Effector CD4-positive, alpha-beta T cell (primary cell): ENCODE measurements at places on chromosomes 2 and 18.
A peak's percentile ranks its signal among the peaks of the same experiment; 100 is the strongest.

DNA sequence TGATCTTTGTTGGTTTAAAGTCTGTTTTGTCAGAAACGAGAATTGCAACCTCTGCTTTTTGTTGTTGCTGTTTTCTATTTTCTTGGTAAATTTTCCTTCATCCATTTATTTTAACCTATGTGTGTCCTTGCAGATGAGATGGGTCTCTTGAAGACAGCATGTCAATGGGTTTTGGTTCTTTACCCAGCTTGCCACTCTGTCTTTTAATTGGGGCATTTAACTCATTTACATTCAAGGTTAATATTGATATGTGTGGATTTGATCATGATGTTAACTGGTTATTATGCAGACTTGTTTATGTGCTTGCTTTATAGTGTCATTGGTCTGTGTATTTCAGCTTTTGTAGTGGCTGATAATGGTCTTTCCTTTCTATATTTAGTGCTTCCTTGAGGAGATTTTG lies 327.9 kb upstream of the SYT4 start:
- no peak for DNase-seq

- no peak for DNase-seq
These were observed 438.8 kb downstream of the SPAG16 start for GRCh38 chr2:213723041-213723560.

DNA sequence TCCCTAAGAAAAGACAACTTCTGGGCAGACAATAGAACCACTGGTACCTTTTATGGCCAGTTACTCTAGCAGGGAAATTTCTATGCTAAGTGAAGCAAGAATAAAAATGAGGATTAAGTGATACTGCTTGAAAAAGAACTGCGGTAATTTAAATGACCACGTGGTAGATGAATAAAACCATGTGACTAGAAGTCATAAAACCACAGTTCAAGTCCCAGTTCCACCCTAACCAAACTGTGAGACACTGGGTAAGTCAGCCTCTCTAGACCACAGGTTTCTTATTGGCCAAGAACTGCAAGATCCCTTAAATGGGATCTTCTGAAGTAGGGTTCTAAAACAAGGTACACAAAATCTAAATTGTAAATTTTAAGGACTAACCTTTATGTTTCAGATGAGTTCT lies 12.7 kb downstream of the TMEM237 start:
- DNase-seq, result no peak

GRCh38 chr2:110780461-110780860 lies 48.1 kb downstream of the ACOXL start:
- no peak for DNase-seq

GRCh38 chr18:73645160-73645715 lies 502.4 kb downstream of the FBXO15 start:
- DNase-seq, result no peak

DNA sequence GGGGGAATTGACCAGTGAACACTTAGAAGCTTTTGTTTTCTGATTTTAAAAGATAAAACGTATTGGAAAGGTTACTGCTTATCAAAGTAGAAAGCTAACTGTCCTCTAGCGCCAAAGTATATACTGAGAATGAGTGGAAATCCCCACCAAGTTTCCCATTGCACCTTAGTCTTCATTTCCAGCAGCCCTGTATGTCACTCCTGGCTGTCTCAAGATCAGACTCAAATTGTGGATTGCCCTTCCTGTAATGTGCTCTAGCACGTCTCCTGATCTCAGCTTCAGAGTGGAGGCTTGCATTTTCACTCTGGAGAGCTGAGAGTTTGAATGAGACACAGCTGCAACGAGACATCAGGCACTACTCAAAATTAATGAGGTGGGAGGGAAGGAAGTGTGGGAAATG lies 26.6 kb downstream of the MFF start:
- no peak for DNase-seq

DNA sequence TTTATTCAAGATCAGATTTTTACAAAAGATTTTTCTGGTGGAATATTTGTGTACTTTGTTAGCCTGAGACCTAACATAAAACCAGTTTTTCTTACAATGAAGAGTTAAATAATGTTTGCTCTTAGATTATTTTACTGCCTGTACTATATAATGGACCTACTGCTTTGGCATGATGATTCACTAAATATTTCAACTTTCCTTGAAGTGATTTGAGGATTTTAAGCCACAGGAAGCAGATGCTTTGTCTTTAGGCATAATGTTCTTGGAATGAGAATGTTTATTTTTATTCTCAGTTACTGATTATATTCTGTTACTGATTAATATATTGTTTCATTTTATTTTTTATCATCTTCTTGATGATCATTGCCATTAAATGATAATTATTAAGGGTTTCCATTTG lies 175.3 kb upstream of the LRP1B start:
- DNase-seq, result no peak

DNA sequence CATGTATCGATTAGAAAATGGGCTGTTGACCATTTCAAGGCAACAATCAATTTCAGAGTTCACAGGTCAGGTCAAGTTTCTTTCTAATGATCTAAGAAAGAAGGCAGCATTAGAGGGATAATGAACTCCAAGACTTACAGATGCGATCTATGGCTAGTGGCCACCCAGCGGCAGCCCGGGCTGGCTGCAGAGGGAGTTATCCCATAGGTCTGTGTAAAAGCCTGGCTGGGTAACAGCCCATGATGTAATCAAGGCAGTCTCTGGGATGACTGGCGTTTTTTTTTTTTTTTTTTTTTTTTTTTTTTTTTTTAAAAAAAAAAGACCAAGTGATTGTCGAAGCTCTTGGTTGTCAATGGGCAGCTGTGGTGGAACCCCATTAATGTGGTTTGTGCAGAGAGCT lies 171.1 kb upstream of the SKOR2 start:
- no peak for DNase-seq

GRCh38 chr2:106094131-106094841 lies 99.8 kb downstream of the UXS1 start:
- peak; percentile 70 for DNase-seq

DNA sequence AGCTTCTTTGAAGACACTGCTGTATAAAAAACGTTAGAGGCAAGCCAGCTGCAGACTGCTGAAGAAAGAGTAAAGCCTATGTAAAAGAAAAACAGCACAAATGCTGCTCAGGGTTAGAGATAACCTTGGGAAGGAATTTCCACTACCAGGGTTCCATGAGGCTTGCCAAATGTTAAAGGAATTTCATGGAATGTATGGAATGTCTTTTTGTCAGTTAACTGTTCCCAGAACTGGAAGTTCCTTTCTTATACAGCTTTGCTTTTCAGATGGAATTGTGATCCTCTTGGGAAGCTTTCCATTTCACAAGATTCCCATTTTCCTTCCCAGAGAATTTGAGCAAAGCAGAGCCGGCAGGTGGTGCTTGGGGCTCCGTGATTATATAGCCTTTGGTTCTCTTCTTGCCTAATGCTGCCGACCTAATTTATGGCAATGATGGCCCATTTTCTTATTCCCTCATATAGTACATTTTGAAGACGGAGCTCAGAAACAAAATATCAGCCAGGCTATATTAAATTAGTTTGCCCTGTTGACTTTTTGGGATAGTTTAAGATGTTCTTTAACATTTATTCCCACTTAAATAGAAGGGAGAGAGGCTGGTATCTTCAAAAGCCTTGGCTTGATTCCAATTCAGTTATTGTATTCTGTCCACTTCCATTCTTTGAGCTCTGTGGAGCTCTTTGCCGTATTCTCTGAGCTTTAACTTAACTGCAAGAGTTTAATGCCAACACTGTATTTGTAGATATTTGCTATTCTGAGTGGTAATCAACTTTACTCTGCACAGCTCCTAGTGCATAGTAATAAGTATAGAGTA lies 162.3 kb downstream of the PHLPP1 start:
- no peak for DNase-seq

- no peak for DNase-seq
These were observed at the start of gene PROKR1 for GRCh38 chr2:68643011-68643873. Gene PROKR1, plus strand, starts transcription at chr2:68643579. Its CDS starts 2,243 bp downstream, at chr2:68645822.

DNA sequence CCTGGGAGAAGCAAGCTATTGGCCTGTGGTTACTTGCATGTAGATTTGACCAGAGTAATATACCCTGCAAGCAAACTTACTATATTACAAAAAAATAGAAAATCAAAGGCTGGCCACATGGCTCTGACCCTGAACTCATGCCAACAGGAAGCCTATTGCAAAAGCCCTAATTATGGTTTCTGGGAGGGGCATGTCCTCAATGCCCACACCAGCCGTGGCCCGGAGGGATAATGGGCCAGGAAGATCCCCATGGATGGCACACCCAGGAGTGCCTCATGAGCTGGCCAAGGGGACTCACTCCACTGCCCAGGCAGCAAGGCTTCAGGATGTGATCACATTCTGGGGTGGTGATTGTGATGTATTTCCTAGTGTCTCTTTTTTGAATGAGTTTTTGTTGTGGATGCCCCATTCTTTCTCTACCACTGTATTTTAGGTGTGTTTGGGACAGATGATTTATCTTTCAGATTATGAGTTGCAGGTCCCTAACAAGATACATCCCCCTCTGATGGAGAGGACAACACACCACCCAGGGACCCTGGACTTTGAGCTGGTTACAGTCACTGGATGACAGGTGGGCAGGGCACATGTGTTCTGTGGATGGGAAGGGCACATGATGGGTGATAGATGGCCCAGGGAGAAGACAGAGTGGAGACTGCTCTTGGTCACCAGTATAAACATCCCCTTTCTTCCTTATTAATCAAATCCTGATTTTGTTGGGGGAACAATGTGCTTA lies 18.7 kb upstream of the TFCP2L1 start:
- no peak for DNase-seq

GRCh38 chr18:68041327-68041726 lies 524.8 kb upstream of the DSEL start:
- no peak for DNase-seq

- no peak for DNase-seq
These were observed 16.3 kb downstream of the SLC3A1 start for GRCh38 chr2:44291281-44292248.

DNA sequence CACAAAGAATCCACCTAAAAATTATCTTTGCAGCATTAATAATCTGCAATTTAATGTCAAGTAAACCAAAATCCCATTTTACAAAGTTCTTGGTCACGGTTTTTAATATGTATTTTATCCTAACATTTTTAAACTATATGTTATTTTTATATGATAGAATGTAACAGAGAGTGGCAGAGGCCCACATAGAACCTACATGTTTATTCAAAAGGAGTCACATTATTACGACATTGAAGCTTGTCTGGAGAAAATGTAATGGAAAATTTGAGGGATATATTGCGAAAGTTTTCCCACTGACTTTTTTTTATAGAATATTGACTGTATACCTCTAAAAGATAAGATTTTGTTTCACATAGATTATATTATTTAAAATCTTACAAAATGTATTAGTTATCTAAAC lies 89.7 kb upstream of the COL3A1 start:
- DNase-seq, result no peak

- no peak for DNase-seq
These were observed 452.4 kb downstream of the ZEB2 start for GRCh38 chr2:144067506-144067905.

DNA sequence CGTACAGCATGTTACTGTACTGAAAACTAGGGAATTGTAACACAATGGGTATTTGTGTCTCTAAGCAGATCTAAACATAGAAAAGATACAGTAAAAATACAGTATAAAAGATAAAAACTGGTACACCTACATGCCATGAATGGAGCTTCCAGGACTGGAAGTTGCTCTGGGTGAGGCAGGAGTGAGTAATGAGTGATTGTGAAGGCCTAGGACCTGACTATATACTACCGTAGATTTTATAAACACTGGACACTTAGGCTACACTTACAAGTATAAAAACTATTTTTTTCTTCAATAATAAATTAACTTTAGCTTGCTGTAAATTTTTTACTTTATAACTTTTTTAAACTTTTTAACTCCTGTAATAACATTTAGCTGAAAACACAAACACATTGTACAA lies 324.4 kb upstream of the TNP1 start:
- no peak for DNase-seq

GRCh38 chr2:74232426-74232825 lies 34.0 kb downstream of the MTHFD2 start:
- no peak for DNase-seq

GRCh38 chr2:234797566-234798250 lies 154.1 kb upstream of the SH3BP4 start:
- DNase-seq, result no peak

DNA sequence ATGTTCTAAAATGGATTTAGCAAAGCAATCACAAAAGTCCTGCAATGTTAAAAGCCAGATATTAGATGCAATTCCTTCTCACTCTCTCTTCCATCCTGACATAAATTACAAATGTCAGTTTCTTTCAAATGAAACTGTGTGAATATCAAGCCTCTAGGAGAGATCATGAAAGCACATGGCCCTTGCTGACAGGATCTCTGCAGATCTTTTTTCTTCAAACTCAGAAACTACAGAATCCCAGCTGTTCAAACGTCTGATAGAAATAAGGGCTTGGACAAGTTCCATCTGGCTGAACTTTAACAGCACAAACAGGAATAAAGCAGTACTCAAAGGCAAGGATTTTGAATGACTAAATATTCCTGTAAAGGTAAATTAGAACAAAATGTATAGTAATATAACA lies 47.6 kb downstream of the PDE1A start:
- no peak for DNase-seq

DNA sequence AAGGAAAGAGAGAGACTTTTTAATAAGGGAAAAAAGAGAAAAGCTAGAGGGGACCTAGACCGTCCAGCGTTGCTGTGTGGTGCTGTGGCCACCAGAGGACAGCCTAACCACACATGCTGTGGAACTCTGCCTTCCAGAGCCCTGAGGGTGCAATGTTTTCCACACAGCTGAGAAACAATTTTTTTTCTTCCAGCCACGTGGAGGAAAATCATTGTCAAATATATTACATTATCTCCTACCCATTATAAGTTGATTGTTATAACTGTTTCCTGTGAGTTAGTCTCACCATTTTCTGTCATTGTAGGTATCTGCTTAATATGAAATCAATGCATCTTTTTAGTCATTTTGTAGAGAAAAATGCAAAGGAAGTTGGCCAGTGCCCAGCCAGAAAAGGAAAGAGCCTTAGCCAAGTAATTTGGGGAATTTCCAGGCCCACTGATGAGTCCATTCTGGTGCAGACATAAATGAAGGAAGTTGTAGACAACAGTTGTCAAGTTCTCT lies 5.9 kb upstream of the MRPL19 start:
- DNase-seq, result peak; percentile 21

DNA sequence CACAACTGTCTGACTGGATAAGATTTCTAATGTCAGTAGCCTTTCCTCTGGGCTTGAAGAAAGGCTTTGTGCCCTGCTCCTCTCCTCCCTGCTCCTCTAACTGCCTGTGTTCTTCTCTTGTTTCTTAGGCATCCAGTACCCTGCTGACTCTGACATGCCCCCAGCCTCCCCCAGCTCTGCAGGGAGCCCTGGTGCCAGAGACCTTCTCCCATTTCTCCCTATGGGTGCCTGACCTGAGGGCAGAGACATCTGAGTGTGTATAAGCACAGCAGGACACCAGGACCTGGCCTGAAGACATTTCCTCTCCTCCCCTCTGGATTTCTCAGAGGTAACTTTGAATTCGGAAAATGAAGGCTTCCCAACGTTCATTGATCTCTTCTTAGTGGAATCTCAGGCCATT lies 23.6 kb downstream of the RNF144A start:
- DNase-seq, result no peak

GRCh38 chr2:120934574-120935338 lies 199.1 kb downstream of the GLI2 start:
- DNase-seq, result no peak

- DNase-seq, result peak; percentile 59
These were observed 71.7 kb downstream of the NCAPH start for GRCh38 chr2:96407041-96407918.

GRCh38 chr2:64323197-64323596 lies 130.8 kb upstream of the LGALSL start:
- no peak for DNase-seq

GRCh38 chr18:13539050-13539449 lies 187.3 kb downstream of the FAM210A start:
- DNase-seq, result peak; percentile 27

- no peak for DNase-seq
These were observed 164.6 kb downstream of the RTP5 start for GRCh38 chr2:242034138-242034537.

GRCh38 chr18:30376515-30376914 lies 666.0 kb downstream of the DSC3 start:
- no peak for DNase-seq
